ENCODE measurements at places on chromosomes 1 and 21.

GRCh38 chr1:111705841-111706240, 33.4 kb downstream of the INKA2 start:
- no peak for DNase-seq

- DNase-seq: no peak
Observed at GRCh38 chr1:45615885-45616284, 8.0 kb downstream of the CCDC17 start.

DNA sequence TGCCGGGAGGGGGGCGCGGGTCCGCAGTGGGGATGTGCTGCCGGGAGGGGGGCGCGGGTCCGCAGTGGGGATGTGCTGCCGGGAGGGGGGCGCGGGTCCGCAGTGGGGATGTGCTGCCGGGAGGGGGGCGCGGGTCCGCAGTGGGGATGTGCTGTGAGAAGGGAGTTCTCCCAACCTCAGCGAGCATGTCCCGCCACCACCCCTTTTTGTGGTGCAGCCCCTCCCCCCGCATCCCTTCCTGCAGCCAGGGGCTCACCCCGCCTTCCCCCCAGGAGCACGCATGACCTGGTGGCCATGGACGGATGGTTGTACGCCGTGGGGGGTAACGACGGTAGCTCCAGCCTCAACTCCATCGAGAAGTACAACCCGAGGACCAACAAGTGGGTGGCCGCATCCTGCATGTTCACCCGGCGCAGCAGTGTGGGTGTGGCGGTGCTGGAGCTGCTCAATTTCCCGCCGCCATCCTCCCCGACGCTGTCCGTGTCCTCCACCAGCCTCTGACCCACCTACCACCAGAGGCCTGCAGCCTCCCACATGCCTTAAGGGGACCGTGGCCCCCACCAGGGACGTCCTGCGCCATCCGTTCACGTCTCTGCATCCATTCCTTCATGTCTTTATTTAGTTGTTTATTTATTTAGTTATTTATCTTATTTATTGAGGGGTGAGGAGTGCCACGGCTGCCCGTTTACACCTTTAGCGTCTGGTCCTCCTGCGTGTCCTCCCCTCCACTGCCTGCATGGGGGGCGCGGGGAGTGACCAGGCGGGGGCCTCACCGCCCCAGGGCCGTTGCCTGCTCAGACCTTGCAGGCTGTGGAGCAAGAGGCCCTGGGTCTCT, 1.4 kb upstream of the PLEKHN1 start:
- no peak for DNase-seq

DNA sequence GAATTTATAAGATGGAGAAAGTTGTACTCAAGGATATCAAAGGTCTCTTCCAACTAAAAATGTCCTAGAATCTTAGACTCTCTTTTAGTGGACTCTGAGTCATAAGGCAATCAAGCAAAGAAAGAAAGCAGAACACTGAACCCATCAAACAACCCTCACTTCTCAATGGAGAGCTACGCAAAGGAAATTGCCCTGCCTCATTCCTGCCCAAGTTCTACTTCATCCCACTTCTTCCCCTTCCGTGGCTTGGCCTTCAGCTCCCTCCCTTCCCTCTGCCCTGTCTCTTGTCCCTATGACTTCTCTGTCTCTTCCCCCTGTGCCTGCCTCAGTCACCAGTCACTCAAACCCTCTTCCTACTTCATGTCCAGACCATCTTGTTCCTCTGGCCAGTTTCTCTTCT, 58.5 kb downstream of the RIMS3 start:
- DNase-seq: no peak

GRCh38 chr1:225855503-225856300, 26.5 kb downstream of the TMEM63A start:
- DNase-seq: no peak

- DNase-seq: no peak
Observed at GRCh38 chr1:3688356-3689137, 36.2 kb downstream of the TP73 start.

DNA sequence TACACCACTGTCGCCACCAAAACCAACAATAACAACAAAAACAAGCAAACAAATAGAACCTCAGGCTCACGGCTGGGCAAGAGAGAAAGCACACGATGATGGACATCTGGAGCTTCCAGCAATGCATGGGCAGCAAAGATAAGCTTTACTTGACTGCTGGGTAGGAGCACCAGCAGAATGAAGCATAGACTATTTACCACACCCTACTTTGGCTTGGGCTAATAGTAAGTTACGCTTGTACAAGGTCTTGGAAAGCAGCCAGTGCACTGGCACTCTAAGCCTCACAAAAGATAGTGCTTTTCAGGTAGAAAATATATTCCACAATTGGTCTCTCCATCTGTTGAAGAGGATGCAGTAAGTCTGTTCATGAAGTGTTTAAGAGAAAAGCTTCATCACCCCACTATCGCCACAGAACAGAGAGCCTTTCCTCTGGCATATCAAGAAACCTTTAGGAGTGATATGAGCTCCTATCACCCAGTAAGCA, 13.6 kb downstream of the ADIPOR1 start:
- no peak for DNase-seq

- no peak for DNase-seq
Observed at GRCh38 chr1:9737057-9737456, 85.5 kb downstream of the PIK3CD start.

GRCh38 chr1:234955107-234955731, 173.4 kb downstream of the TOMM20 start:
- no peak for DNase-seq

DNA sequence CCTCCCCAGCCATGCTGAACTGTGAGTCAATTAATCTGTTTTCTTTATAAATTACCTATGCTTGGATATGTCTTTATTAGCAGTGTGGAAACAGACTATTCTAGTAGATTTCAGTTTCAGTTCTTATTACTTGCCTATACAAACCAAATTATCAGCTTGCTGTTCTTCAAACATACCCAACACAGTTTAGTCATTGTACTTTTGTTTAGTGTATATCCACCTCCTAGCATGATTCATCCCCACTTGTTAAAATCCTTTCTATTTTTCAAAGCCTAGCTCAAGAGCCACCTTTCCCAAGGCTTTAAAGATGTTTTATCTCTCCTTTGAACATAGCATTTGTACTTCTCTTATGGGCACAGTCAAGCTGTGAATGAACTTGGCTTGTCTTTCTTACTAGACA, 195.6 kb upstream of the ZRANB2 start:
- DNase-seq: no peak

- DNase-seq: no peak
Observed at GRCh38 chr1:98044766-98045165, 123.9 kb upstream of the DPYD start.

GRCh38 chr1:39297551-39297950, 93.1 kb downstream of the MACF1 start:
- DNase-seq: no peak

DNA sequence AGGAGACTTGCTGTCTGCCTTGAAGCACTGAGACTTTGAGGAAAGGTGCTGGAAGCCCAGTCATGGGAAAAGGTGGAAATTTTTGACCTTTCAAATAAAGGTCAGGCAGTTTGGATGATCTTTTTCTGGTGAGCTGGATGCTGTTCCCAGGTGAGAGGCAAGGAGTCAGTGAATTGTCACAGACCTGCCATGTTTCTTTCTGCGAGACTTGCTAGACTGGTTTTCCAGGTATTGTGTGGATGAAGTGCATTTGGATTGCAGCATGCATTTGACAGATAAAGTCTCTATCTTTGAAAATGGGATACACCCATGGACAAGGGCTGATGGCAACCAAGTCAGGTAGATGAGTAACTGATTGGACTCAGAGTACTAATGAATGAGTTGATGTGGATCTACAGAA, 65.7 kb upstream of the NHLH2 start:
- no peak for DNase-seq

DNA sequence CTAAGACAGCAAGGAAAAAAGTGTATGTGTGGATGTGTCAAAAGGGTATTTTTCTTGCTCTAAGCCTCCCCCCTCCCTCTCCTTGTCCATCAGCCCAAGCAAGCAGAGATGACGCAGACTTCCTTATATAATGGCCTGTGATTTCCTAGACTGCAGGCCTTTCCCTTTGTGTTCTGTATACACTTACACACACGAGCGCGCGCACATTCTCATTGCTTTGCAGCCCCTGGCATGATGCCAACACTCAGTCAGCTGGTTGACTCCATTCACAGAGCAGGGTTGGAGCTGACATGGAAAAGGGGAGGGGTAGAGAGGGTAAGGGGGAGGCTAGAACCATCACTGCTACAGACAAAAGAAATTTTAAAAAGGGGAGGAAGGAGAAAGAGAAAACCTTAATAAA, 41.8 kb downstream of the GATAD2B start:
- no peak for DNase-seq

GRCh38 chr1:207698822-207699483, 52.9 kb upstream of the CD46 start:
- DNase-seq: peak; percentile 38

GRCh38 chr1:7954683-7955082, 6.8 kb upstream of the PARK7 start:
- no peak for DNase-seq

GRCh38 chr1:112618114-112618720, 724 bp downstream of the ST7L start:
- DNase-seq: peak; percentile 58

DNA sequence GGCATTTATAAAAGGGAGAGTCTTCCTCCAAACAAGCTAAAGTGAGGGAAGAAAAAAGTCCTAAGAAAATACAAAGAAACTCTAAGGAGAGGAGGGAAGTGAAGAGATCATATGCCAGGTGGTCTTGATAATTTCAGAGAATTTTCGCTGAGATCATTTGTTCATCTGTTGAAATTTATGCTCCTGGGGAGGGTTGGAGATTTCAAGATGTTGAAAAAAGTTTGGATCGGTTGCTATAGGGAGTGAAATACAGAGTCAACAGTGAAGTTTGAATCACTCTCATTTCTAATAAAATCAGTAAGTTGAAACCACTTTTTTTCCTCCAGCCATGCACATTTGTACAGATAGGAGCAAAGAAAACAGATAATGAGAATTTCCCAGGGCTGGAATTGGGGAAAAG, 299.1 kb upstream of the ADAMTS5 start:
- DNase-seq: no peak

- no peak for DNase-seq
Observed at GRCh38 chr1:15347182-15347581, 62.5 kb upstream of the EFHD2 start.

DNA sequence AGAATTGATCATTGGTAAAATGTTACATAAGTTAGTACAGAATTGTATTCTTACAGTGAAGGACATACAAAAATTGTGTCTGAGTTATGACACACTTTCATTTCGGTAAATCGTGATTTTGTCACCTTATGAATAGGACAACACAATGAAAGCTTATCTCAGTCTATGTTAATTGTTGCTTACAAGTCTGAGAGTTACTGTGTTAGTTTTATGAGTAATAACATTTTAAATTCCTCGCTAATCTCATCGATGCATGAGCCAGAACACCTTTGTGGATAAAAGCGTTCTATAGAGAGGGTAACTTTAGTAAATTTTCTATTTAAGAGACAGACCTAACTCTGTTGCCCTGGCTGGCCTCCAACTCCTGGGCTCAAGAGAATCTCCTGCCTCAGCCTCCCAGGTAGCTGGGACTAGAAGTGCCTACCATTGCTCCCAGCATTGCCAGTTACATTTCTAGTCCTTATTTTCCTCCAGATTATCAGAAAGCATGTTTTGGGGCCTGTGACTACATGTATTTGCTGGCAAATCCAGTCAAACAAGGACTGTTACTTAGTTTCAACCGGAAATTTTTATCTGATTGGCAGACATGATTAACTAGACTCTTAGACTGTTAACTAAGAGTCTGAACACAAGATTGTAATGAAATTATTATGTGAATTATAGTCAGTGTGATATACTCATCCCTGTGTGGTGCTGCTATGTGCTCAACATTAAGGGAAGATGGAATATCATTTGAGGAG, 3.0 kb downstream of the PRRC2C start:
- DNase-seq: peak; percentile 18

DNA sequence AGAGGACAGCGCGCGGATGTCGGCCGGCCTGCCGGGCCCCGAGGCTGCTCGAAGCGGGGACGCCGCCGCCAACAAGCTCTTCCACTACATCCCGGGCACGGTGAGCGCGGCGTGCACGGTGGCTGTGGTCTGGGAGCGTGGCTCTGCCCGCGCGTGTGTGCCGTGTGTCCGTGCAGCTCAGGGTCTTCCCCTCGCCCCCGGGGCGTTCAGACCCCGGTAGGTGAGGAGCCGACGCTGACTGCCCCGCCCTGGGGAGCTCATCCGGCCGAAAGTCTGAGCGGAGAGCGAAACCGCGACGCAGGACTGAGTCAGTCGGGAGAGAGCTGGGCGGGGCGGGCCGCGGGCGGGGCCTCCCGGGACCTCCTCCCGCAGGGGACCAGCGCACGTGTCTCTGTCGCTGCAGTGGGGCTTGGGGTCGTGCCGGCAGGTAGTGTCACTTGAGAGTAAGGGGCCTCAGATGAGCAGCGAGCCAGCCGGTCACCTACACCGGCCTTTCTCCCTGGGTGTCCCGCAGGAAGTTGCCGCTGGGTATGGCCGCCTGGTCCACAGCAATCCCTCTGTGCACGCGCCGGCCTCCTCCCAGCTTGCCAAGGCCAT, 520 bp downstream of the PLEKHN1 start:
- peak; percentile 85 for DNase-seq

- no peak for DNase-seq
Observed at GRCh38 chr1:37999430-38000232, 5.7 kb downstream of the FHL3 start.

- DNase-seq: no peak
Observed at GRCh38 chr1:97097404-97097925, 375.9 kb downstream of the PTBP2 start.

- no peak for DNase-seq
Observed at GRCh38 chr1:156130578-156130942, 16.0 kb downstream of the LMNA start.

- DNase-seq: no peak
Observed at GRCh38 chr1:93964777-93965200, 55.6 kb upstream of the GCLM start.

DNA sequence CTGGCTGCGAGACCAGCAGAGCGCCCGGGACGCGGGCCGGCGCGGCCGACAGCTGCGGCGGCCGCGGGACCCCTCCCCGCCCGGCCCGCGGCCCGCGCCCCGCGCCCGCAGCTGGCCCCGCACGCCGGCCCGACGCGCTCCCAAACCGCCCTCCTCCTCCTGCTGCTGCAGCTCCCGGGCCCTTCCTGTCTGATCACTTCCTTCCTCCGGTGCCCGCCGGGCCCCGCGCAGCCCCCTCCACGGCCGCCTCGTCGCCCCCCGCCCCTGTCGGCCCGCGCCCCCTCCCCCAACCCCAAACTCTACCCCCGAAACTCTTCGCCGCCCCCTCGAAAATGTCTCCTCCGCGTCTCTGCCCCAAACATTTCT, 594 bp downstream of the LUZP1 start:
- DNase-seq: no peak

- DNase-seq: no peak
Observed at GRCh38 chr1:158799689-158800088, 18.7 kb upstream of the OR6N2 start.

Measured in activated CD4-positive, alpha-beta T cell treated with anti-CD3 and anti-CD28 coated beads, Interleukin-2, Interleukin-4, amounts not matched to agents 100 ng/mL and 50 ng/mL, durations not matched to agents 16 hours and 8 hours (primary cell).